Hematopoietic multipotent progenitor cell (in vitro differentiated cells): ENCODE measurements at places on chromosomes 2 and 18.

GRCh38 chr2:180591947-180592346, 388.5 kb upstream of the UBE2E3 start:
- no peak for DNase-seq

DNA sequence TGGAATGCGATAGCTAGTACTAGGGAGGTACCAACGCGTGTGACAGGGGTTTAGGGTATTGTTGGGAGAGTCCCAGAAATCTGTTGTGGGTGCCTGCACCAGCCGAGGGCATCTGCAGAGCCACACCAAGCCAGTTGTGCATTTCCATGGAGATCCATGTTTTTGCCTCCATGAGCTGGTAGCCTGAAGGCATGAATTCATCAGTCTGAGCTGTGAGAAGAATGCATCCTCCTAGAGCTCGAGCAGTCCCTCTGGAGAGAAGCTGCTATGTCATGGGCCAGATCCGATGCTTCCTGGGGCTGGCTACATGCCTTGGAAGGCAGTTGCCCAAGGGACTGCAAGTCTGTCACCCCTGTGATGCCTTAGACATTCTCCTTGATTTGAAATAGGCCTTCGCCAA, 57.9 kb downstream of the LIPG start:
- no peak for DNase-seq

DNA sequence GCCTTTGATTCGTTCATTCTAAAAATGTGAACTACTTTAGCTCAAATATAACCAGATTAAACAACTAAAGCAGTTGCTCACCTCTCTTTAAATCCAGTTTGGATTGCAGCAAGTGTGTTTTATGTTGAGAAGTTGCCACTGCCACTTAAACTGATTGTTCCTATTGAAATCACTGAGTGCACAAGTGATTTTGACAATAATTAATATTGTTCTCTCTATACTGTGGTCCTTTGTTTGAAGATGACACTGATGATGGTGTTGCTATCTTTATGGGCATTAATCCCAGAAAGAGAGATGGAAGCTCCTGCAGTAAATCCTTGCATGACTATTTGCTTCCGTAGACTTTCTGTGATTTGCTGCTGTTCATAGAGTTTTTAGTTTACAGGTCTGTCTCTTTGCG, 251.4 kb upstream of the ZEB2 start:
- no peak for DNase-seq

DNA sequence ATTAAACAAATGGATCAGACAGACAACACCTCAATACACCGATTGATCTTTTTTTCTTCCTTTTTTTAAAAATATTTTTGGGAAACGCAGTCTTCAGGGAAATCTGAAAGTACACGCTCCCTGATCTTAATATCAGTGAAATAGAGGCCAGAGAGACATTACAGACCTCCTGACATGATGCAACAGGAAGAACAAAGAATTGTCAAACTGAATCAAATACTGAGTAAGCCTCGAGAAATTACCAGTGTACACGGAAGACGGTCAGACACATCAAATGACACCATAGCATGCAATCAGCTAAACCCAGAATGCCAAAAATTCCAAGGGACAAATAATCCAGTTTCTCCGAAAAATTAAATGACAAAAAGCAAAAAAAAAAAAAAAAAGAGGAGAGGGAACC, 80.2 kb upstream of the NFU1 start:
- no peak for DNase-seq

- DNase-seq, result no peak
These were observed 253.6 kb upstream of the SIX3 start for GRCh38 chr2:44687686-44688455.

DNA sequence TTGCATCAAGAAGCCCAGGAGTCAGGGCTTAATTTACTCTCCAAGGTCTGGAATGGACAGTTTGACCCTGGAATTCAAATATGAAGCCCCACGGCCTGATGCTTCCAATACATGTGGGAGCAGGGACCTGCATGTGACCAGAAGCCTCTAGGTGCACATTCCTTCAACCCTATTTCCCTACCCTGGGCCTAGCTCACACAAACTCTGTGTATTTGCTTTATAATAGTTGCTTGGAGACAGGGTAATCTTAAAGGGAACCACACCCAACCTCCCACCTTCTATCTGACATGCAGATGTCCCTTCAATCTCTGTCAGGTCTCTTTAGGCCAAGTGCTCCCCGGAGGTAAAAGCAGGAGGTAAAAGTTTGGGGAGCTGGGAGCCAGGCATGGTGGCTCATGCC, 55.4 kb upstream of the PPP1CB start:
- no peak for DNase-seq

GRCh38 chr18:21291106-21291505, 49.1 kb downstream of the GREB1L start:
- no peak for DNase-seq

DNA sequence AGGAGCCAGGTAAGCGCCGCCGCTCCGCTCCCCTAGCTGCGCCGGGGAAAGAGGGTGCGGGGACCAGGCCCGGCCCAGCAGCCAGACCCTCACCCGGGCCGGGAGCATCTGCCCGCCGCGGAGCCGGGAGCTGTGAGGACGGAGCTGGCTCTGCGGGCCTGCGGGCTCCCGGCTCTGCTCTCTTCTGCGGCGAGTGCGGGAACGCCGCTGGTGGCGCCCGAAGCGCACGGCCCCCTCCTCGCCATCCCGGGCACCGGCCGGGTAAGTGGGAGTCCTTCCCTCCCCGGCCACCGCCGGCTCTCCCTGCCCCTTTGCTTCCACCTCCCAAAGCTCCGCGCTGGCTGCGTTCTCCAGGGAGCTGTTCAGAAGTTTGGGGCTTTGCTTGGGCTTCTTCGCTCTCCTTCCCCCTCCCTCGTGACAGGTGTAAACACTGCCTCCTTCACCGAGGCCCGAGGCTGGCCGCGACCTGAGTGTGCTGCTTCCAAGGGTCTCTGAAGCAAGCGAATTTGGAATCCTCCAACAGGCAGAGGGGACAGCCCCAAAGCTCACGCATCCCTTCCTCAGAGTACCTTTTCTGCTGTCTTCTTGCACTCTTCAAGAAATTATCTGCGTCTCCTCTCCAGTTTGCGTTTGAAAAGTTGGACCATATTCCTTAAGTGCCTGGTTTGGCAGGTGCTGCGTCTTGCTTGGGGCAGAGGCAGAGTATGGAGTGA, 632 bp downstream of the AFTPH start:
- DNase-seq, result peak; percentile 24

DNA sequence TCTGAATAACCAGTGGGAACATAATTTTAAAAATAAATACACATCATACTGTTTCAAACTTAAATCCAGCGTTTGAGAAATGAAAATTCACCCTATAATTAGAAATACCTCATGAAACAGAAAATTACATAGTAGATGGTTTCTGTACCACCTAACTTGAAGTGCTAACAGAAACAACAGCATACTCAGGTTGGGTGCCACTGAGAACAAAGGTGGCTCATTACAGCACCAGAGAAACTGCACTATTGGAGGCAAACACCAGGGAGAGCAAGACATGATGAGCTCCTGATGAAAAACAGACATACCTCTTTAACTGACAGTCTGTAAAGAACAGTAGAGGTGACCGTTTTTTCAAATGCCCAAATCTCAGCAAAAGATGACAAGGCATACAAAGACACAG, 12.6 kb downstream of the SULT1C4 start:
- no peak for DNase-seq

GRCh38 chr2:12261986-12262680, 454.6 kb upstream of the TRIB2 start:
- no peak for DNase-seq

GRCh38 chr18:39779926-39780325, 2175.1 kb upstream of the PIK3C3 start:
- no peak for DNase-seq

DNA sequence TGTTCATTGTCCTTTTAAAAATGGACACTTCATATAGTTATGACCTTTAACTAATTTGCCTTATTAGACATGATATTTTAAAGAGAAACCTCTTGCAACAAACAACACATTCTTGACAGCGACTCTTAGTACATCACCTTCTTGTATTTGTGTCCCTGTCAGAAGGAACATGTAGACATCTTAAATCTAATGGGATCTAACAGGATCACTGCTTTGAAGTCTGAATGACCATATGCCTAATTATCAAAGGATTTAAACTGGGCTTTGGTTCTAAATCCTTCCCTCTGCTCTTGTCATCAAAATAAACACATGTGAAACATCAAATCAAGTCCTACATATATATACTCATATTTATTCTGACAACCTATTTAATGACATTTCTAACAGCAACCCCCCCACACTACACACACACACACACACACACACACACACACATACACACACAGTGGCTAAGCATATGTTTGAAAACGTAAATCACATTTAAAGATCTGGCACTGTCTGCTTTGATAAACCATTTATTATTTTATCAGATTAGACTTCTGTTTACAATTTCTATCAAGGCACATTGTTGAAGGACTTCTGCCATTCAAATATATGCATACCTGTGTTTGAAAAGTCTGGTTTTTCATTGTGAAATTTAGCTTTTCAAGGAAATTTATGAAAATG, 4.2 kb downstream of the GALNT13 start:
- DNase-seq, result no peak

- no peak for DNase-seq
These were observed 301.7 kb upstream of the FSIP2 start for GRCh38 chr2:185436787-185437372.

DNA sequence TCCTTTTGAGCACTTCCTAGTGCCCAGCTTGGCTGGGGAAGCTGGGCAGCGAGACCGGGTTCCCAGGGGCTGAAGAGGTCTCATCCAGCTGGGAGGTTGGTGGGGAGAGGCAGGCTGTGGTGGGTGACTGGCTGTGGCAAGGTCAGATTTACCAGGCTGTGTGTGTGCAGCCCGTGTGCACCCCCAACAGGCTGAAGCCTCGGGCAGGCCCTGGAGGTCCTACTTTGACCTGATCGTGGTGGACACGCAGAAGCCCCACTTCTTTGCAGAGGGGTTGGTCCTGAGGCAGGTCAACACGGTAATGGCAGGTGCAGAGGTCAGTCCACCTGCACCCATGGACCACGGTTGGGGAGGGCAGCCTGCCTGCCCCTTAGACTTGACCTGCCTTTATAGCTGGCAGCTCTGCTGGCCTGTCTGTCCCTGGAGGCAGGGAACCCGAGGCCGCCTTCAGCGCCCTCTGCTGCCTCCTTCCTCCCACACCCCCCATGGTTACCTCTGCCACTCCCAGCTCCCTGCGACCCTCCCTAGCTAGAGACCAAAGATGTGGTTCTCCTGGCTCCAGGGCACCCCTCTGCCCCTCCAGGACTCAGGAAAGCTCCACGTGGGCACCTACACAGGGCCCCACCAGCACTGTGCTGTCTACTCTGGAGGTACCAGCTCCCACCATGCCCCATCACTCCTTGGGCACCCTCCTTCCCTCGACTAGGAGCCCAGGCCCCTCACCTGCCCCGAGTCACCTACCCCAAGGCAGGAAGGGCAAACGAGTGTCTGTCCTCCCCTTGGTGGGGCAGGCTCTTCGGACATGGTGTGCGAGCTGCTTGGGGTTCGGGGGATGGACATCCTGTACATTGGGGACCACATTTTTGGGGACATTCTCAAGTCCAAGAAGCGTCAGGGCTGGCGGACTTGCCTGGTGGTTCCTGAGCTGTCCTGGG, 4.0 kb downstream of the NT5DC4 start:
- peak; percentile 43 for DNase-seq

DNA sequence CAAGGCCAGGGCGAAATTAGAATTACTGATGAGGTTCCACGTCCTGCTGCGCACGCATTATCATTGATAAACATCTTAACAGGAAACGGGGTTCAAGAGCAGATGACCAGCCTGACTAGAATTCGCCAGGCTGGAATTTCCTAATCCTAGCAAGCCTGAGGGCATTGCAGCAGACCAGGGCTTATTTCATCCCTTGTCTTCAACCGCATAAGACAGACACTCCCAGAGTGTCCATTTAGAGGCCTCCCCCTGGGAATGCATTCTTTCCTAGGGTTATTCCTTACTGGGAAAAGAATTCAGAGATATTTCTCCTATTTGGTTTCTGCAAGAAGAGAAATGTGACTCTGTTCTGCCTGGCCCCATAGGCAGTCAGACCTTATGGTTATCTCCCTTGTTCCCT, 486.8 kb downstream of the DPP10 start:
- DNase-seq, result no peak

DNA sequence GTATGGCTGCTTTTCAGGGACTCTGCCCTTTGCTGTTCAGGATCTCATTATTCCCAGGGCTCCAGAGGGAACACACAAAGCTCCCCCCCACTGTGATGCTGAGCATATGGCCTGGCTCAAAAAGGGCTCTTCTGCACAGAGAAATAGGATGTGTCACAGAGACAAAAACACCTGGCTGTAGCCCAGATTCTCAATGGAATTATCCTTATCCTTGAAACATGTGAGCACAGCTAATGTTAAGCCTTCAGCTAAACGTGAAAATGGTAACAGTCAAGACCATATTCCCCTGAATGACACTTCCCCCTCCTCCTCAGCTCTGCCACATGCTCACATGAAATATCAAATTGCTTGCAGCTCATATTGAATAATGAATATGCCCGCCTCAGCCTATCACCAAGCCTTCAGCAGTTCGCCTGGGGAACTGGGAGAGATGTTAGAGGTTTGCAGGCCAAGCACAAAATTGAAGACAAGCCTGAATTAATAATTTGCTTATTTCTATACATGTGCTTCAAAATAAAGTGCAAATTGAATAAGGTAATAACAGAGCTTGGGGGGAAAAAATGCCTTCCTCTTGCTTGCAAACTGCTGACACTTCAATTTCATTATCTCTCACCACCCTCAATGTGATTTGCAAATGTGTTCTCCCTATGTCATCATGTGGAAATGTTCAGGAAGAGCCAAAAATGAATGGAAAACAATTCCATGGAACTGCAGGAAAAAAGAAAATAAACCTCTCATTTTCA, 181.0 kb upstream of the HNRNPA3 start:
- no peak for DNase-seq

- no peak for DNase-seq
These were observed 15.2 kb downstream of the OTOF start for GRCh38 chr2:26462511-26463243.

- no peak for DNase-seq
These were observed 1.3 kb upstream of the ALPI start for GRCh38 chr2:232454630-232455029.

- DNase-seq, result no peak
These were observed 498 bp downstream of the ITGAV start for GRCh38 chr2:186590350-186590758.

GRCh38 chr18:51350081-51350480, 152.6 kb upstream of the MEX3C start:
- no peak for DNase-seq

DNA sequence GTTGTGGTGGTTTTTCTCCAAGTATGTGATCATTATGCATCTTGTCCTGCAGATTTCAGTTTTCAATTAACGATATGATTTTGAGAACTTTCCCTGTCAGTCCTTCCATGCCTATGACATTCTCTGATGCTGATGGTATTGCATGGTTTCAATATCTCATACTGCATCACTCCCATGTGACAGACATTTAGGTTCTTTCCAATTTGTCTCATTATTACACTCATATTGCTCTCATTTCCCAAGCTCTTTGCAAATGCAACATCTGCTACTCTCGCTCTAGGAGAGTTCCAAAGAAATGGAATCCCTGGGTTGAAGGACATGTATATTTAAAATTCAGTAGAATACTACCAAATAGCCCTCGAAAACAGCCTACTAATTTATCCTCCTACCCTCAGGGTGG, 125.5 kb downstream of the MARCHF4 start:
- no peak for DNase-seq

GRCh38 chr18:9436206-9436929, 38.9 kb upstream of the RALBP1 start:
- no peak for DNase-seq
